B cell (primary cell): ENCODE measurements at places on chromosomes 12 and 14.

DNA sequence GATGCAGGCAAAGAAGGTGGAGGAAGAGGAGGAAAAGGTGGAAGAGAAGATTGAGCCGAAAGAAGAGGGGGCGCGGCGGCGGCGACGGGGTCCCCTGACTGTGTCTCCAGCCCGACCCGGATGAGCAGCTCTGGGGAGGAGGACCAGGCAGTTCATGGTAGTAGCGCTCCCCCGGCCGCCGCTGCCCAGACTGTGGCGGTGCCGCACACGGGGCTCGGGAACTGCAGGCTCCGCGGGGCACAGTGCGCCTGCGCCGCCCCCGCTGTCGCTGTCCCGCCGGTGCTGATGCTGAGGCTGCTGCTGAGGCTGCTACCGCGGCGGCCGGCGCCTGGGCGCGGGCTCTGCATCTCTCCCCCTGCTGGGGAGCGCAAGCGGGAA is at the start of gene KCNH5:
KCNH5 (minus strand) TSS at position 225 of the 378 bp plus-strand sequence. CDS start 272 bp downstream, outside the sequence.
- DNase-seq: no peak

GRCh38 chr14:51455041-51455835 is 196.5 kb upstream of the FRMD6 start:
- DNase-seq: no peak

DNA sequence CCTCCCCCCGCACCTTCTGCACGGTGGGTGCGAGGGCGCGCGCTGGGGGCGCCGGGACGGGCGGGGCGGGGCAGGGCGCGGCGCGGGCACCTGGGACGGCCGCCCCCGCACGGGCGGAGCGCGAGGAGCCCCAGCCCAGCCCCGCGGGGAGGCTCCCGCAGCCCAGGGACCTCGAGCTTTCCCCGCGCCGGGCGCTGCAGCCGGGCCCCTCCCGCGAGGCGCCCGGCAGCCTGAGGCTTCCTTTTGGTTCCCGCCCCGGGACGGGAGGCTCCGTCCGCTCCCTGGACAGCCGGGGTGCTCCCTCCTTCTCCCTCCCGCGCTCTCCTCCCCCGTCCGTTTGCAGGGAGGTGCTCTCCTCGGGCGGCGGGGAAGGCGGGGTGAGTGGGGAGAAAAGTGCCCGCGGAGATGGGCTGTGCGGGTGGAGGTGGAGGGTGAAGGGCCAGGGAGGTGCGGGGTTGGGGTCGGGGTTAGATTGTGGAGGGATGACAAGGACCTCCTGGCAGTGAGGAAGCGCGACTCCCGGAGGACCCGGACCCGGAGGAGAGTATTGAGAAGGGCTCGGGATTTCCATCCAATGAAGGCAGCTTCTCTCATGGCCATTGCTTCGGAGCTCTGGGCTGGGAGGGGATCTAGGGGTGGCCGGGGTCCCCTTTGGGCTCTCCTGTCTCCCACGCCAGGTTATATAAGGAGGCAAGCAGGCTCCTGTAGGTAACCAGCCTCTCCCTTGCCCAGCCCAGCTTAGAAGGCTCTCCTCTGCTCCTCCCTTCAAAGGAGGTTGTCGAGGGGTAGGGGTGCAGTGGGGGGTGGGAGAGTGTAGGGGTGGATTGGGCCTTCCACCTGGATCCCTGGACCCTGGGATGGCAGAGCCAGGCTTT is 645 bp downstream of the JDP2 start:
- DNase-seq: peak; percentile 35

GRCh38 chr12:117044311-117044710 is 54.9 kb downstream of the TESC start:
- DNase-seq: no peak

DNA sequence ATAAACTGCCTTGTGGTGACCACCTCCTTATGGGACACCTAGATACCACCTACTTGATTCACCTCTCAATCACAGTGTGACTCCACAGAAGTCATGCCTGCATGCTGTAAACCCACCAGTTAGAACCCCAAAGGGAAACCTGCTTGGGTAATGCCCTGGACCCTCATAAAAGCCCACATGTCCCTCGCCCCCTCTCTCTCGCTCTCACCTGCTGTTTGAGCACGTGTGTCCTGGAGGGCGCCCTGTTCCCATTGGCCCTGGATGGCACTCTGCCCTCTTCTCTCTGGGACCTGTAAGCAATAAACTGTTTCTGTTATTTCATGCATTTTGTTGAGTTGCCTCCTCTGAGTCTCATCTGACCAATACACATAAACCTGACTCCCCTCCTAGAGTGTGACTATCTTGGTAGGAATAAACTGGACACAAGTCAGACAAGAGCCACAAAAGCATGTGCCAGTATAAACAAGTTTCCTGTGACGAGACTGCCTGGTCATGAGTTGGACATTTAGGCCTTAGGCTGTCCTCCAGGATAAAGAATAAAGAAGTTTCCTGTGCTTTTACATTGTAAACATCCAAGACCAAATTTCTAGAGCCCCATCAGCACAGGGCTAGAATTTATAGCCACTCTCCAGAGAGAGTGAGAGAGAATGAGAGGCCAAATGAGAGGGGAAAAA is 8.6 kb downstream of the IFI27L2 start:
- no peak for DNase-seq

- DNase-seq: no peak
Observed at GRCh38 chr14:38505221-38505972, 249.5 kb upstream of the CLEC14A start.
